ENCODE measurements at places on chromosomes 1 and 21. TPM values are rescaled to one million over a fixed set of nuclear protein-coding genes. Genes with fewer than 3 reads are reported as not detected.

SPRR2E gene
- not detected for total RNA-seq

IL22RA1 gene
- not detected for total RNA-seq

CENPL gene
- 12.5 TPM for total RNA-seq

SLAMF7 gene
- not detected for total RNA-seq

PTCH2 gene
- 0.33 TPM for total RNA-seq

TAS1R1 gene
- 0.20 TPM for total RNA-seq

S100A12 gene
- total RNA-seq, result not detected

SLC1A7 gene
- 0.52 TPM for total RNA-seq

UBE2U gene
- not detected for total RNA-seq

SPRR5 gene
- total RNA-seq, result not detected

CIART gene
- 6.0 TPM for total RNA-seq

C1orf210 gene
- total RNA-seq, result not detected

CHAF1B gene
- 1.6 TPM for total RNA-seq

C1QTNF12 gene
- 2.2 TPM for total RNA-seq

MIXL1 gene
- not detected for total RNA-seq

LRRC53 gene
- not detected for total RNA-seq

HSF2BP gene
- 2.8 TPM for total RNA-seq

EPS8L3 gene
- total RNA-seq, result not detected

DTL gene
- total RNA-seq, result 2.0 TPM

NR1I3 gene
- total RNA-seq, result not detected

SYTL1 gene
- total RNA-seq, result 0.07 TPM

IL23R gene
- total RNA-seq, result not detected

ILDR2 gene
- 0.13 TPM for total RNA-seq

RGS13 gene
- total RNA-seq, result not detected

HSD3B2 gene
- total RNA-seq, result not detected

IGSF9 gene
- total RNA-seq, result not detected

ASCL5 gene
- total RNA-seq, result not detected

CD101 gene
- 0.59 TPM for total RNA-seq

FAM72C gene
- 0.46 TPM for total RNA-seq

FLVCR1 gene
- 5.7 TPM for total RNA-seq

ADARB1 gene
- 9.3 TPM for total RNA-seq

SRRM1 gene
- 23.8 TPM for total RNA-seq

EPRS1 gene
- 172 TPM for total RNA-seq

TRAF3IP3 gene
- not detected for total RNA-seq

ARHGAP29 gene
- total RNA-seq, result 56.6 TPM

RGS4 gene
- total RNA-seq, result 809 TPM

Measured in smooth muscle cell of the pulmonary artery (primary cell).